ENCODE measurements at places on chromosomes 1 and 21.

- DNase-seq: no peak
These were observed 5.8 kb upstream of the PTPN7 start for GRCh38 chr1:202165942-202166843.

GRCh38 chr1:212718499-212718898, 18.9 kb upstream of the BATF3 start:
- no peak for DNase-seq

- DNase-seq: no peak
These were observed 106.3 kb upstream of the HMCN1 start for GRCh38 chr1:185627761-185628501.

DNA sequence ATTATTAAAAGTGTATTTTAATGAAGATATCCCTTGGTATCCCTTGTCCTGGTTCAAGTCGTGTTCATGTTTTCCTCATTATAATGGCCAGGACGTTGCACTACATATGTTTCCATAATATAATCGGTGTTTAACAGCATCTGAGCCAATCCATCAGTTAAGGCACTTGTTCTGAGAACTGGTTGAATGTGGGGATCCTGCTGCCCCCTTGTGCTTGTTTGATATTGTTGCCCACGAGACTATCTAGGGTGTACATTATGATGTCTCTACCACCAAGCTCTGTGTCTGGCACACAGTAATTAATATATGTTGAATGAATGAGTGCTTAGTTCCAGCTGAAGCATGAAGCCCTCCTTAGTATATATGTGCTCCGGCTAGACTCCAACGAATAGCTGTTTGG, 193.0 kb downstream of the CACNA1E start:
- peak; percentile 7 for DNase-seq

- no peak for DNase-seq
These were observed 20.2 kb downstream of the PCSK9 start for GRCh38 chr1:55059302-55060132.

DNA sequence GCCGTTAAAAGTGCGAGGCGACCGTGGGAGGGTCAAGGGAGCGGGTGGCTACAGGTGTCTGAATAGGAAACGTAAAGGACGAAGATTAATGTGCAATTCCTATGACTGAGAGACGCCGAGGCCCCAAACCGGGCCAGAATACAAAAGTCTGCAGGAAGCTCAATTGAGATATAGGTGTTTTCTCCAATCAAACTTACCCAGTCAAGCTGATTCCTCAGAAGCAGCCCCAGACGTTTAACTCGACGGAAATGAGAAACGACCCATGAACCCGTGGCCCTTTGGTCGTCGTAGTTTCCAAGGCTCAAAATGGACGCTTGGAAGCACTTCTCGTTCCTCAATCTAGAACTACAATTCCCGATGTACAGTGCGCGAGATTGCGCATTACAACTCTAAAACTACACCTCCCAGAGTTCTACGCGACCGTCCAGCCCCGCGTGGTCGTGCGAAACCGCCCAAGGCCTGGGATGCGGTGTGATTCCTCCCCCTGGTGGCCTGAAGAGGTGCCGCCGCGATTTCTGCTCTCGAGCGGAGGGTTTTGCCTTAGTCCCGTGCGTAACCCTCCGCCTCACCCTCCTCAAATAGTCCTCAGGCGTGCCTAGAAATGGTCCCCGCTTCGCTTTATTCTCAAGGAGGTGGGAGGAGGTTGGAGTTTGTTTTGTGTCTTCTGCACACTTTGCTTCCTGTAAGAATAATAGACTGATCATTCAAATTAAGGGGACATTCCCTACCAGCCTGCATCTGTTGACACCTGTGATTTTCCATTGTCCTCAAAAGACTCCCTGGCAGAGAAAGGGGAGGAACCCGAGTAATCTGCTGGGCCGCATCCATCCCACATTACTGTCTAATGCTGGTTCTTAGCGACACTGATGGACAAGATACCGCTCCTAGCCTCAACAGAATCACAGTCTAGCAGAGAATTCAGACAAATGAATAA, at the start of gene PAFAH2:
PAFAH2 (minus strand) TSS at position 236 of the 934 bp plus-strand sequence. CDS start 7,247 bp downstream, outside the sequence.
- peak; percentile 83 for DNase-seq

- no peak for DNase-seq
These were observed 130.1 kb downstream of the SIM2 start for GRCh38 chr21:36828891-36829515.

GRCh38 chr1:219126377-219126776, 47.3 kb upstream of the LYPLAL1 start:
- no peak for DNase-seq

GRCh38 chr1:40762144-40762923, 21.3 kb upstream of the KCNQ4 start:
- no peak for DNase-seq

DNA sequence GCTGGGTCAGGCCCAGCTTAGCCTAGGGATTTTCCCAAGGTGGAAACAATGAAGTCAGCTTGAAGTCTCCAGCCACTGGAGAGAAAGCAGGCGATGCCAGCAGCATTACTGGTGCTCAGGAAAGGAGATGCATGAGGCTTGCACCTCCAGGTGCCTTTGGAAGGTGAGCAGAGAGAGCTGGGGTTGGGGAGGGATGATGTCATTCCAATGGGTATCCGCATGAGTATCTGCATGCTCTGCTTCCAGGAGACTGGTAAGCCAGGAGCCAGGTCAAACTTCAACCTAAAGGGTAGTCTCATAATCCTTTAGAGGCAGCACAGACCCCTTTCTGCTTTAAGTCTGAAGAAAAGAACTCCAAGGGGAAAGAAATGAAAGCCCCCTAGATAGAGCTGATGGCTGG, 68.8 kb downstream of the KDM1A start:
- no peak for DNase-seq

- no peak for DNase-seq
These were observed 10.3 kb downstream of the DENND4B start for GRCh38 chr1:153936011-153936802.

DNA sequence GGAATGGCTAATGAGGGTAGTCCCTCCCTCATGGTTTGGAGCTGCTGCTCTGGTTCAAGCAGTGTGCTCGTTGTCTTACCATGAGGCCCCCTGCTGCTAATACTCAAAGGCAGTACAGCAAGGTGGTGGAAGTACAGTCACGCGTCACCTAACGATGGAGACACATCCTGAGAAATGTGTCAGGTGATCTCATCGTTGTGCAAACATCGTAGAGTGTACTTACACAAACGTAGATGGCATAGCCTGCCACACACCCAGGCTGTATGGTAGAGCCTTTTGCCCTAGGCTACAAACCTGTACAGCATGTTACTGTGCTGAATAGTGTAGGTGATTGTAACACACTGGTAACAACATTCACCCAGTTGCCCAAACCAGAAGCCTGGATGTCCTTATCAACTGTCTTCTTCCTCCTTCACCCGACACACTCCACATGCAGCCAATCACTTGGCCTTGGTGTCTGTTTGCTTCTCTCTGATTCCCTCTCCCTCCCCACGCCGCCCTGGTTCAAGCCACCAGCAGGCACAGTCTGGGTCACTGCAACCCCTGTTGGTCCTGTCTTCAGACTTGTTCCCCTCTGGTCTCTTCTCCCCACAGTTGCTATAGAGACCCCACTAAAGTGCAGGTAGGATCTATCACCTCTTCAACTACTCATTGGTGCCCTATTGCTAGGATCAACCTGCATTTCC, 6.0 kb upstream of the KCNA2 start:
- no peak for DNase-seq

- DNase-seq: peak; percentile 24
These were observed 12.1 kb upstream of the DEGS1 start for GRCh38 chr1:224170748-224171478.

GRCh38 chr1:165439330-165439729, 5.6 kb downstream of the RXRG start:
- no peak for DNase-seq

GRCh38 chr1:65759516-65759915, 33.2 kb upstream of the PDE4B start:
- no peak for DNase-seq

GRCh38 chr1:32991819-32992488, 27.3 kb upstream of the RNF19B start:
- DNase-seq: no peak

- no peak for DNase-seq
These were observed 22.5 kb upstream of the FCAMR start for GRCh38 chr1:206992790-206993189.

- DNase-seq: peak; percentile 64
These were observed 890 bp downstream of the GJC2 start for GRCh38 chr1:228150461-228151179.

DNA sequence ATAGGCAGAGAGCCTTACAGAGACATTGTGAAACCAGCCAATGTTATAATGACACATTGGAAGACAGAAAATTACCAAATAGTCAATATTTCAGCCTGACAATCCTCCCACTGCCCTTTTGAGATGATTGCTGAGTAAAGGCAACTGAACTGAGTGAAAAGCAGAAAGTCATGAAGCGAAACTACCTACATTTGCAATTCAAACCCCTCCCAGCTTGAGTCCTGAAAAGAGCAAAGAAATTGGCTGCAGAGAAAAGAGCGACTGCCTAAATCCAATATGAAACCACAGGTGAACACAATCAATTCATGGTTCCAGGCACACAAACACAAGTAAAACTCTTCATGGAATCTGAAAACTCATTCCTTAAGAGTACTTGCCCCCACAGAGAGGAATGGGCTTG, 143.4 kb upstream of the CHRM3 start:
- DNase-seq: no peak

DNA sequence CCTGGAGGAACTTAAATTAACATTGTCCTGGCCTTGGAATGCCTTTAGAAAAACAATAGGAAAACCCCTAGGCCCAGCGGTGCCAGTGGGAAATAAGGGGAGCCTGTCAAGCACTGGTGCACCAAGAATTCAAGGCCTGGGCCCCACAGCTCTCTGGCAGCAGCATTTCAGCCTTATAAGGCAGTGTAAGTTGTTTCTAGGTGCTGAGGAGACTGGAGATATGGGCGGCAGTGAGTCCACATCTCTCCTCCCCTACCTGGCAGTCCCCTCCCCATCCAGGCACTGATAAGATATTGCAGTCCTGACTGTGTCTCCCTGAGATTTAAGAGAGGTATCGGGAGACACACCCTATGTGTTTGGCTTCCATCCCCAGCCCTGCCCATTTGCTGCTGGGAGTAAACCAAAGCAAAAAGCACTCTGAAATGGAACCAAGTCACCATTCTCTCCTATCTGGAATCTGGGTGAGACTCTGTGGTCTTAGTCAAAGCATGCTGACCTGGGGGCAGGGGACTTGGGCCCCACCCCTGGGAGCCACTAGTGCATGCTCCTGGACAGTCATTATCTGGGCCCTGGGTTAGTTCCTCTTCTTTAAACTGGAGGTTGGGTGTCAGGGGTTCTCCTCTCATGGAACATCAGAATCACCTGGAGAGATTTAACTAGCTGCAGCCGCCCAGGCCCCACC, 30.5 kb downstream of the DEGS1 start:
- no peak for DNase-seq

All from frontal cortex (tissue), 4 donors.